Occipital lobe (tissue), 3 donors: ENCODE measurements at places on chromosomes 16 and 17.

DNA sequence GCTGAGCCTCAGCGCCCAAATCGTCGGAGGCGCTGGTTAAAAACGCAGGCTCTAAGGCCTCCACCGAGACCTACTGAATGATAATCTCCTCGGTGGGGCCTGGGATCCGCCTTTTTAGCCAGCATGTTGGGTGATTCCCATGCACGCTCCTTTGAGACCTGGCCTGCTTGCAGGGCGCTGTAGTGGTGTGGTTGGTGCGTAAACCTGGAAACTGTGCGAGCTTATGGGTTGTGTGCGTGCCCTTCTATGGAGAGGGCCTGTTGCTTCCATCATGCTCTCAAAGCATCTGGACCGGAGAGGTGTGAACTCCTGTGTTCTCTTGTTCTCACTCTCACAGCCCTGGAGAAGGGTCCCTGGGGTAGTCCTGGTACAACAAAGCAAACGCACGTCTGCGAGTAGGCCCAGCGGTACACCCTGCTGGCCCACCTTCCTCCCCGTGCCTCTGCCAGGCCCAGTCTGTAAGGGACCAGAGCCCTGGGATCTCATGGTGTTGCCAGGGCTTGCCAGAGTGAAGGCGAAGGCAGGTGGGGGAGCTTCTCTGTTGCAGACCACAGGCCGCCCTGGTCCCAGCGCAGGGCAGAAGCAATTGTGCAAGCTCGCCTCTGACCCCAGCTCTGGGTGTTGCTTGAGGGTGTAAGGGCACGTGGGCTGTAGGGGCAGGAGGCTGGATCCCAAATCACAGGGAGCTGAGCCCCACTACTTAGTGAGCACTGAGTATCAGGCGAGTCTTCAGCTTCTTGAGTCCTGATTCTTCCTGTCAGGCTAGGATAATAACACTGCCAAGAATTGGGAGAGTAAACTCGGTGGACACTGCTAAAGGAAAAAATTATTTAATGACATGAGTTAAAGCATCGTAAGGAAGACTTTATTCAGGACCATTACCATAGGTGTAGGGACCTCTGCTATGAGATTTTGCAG, 879 bp upstream of the LRRC75A start:
- no peak for DNase-seq

- DNase-seq, result no peak
These were observed 10.5 kb downstream of the DOK4 start for GRCh38 chr16:57475711-57476339.

DNA sequence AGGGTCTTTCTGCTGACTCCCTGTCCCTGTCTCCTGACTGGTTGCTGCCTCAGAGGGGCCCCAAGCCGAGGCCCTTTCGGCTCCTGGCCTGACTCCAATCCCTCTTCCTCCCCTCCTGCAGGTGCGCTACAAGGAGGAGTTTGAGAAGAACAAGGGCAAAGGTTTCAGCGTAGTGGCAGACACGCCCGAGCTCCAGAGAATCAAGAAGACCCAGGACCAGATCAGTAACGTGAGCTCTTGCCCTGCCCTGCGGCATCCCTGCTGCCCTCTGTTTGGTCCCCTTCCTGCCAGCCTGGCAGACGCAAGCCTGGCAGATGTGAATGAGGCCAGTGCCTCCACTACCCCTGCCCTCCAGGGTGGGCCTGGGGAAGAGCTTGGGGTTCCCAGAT, 27.1 kb upstream of the LASP1NB start:
- DNase-seq, result no peak

DNA sequence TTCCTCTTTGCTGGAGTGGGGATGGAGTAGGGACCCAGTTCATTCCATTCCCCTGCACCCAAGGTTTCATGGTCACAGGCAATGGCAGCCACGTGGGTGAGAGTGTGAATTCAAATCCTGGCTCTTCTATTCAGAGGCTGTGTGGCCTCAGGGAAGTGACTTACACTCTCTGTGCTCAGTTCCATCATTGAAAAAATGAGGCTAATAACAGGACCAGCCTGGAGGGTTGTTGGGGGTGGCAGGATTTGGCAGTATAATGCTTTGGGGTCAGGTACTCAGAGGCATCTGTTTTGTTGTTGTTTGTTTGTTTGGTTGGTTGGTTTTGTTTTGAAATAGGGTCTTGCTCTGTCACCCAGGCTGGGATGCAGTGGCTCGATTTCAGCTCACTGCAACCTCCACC, 2.2 kb upstream of the CRISPLD2 start:
- DNase-seq, result no peak

DNA sequence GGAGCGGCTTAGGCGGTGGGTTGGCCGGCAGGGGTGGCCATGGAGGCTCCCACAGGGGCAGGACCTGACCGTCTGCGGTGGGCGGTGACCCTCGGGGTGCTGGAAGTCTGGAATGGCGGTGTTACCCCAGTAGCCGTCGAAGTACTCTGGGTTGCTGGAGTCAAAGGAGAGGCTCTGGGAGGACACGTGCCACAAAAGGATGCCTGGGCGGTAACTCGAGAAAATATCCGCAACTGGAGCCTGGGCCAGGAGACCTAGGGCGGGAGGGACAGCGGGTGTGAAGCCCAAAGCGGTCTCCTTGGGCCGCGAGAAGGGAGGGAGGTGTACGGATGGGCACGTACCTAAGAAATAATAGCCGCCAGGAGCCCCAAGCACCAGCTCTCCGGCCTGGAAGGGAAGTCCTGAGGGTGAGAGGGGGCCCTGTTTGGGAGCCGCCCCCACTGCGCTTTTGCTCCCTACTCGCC, 4.6 kb downstream of the ITGA2B start:
- DNase-seq, result no peak

GRCh38 chr16:71350821-71351557, 7.5 kb upstream of the CALB2 start:
- no peak for DNase-seq

DNA sequence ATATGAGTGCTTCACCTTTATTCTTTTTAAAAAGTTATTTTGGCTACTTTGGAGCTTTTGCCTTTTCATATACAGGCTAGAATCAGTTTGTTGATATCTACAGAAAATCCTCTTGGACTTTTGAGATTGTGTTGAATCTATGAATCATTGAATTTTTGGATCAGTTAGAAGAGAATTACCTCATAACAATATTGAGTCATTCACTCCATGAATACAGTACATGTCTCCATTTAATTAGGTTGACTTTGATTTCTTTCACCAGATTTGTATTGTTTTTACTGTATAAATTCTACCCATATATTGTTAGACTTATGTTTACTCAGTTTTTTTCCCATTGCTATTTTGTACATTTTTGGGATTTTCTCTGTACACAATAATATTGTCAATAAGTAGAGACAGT, 54.4 kb downstream of the TAOK1 start:
- no peak for DNase-seq
